ENCODE measurements at places on chromosomes 4 and X.

DNA sequence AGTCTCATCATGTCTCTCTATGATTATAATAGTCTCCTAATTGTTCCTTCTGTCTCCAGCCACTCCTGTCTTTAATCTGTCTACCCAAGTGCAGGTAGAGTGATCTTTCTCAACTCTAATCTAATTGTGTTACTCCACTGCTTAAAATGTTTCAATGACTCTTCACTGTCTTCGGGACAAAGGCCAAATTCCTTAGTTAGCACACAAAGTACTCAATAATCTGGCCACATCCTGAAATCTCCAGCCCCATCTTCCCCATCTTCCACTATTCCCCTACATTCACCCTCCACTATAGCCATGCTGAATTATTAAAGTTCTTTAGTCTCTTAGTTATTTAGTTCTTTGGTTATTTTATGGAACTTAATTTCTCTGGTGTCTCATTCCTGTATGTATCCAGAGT is 353.3 kb downstream of the OPHN1 start:
- no peak for DNase-seq

GRCh38 chr4:96094183-96094582 is 254.3 kb downstream of the PDHA2 start:
- DNase-seq, result no peak

GRCh38 chr4:38166082-38166481 is 205.9 kb downstream of the PTTG2 start:
- peak; percentile 37 for DNase-seq

GRCh38 chr4:4637710-4638109 is 95.9 kb upstream of the STX18 start:
- no peak for DNase-seq

DNA sequence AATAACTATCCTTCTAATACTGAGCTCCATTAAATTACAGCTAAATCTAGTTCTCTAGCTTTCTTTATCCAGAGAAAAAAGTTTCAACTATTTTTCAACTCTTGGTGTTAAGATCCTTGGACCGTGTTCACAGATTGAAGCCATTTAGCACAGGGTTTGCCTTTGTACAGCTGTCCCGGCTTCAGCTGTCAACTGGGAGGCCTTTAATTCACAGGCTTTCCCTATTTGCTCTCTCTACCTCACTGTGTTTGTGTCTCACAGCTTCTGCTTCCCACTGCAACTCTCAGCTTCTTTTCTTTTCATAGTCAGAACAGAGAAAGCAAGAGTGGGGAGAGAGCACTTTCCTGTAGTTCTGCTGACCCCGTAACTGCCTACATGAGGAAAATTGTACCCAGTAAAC is 76.9 kb upstream of the SMAD1 start:
- no peak for DNase-seq

- DNase-seq, result no peak
Observed at GRCh38 chr4:6873291-6873690, 36.3 kb upstream of the TBC1D14 start.

DNA sequence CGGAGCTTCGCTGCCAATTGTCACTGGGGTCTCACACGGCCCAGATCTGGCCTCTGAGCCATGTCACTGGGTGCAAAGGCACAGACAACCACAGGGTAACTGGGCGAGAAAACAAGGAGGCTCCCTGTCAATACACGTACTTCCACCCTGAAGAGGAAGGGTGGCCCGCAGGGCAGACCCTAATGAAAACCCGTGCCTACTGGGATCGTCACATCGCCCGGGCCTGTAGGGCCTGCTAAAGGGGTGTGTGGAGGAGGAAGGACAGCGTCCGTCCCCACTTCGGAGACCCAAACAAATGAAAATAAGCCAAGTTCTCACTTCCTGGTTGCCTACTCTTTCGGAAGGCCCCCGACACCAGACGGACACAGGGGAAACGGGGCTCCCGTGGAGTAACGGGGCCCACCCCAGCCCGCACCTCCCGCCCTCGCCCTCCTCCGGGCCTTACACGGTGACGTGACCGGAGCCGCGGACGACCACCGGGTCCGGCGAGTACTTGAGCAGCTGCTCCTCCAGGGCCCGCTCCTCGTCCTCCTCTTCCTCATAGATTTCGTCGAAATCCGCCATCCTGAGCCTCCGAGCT is 578 bp downstream of the CHIC2 start:
- DNase-seq, result peak; percentile 47
